Mammary epithelial cell (primary cell): ENCODE measurements at places on chromosomes 12 and 14.

DNA sequence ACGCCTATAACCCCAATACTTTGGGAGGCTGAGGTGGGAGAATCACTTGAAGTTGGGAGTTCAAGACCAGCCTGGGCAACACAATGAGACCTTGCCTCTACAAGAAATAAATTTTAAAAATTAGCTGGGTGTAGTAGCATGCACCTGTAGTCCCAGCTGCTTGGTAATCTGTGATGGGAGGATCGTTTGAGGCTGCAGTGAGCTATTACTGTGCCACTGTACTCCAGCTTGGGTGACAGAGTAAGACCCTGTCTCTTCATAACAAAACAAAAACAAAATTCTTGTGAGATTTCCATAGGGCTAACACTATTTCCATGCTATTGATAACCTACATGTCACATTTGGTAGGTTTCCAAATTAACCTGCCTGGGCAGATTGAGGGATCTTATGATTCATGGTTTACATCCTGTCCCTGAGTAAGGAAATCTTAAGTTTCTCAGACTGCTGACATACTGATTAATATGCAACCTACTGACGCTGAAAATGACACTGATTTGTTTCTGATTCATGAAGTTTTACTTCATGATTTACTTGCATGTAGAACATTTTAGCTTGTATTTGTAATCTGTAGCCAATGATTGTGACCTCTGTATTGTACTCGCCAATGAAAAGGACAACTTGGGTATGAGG lies 15.9 kb downstream of the ATP6V1D start:
- DNase-seq: peak; percentile 84

- DNase-seq: no peak
These were observed 184.7 kb upstream of the DCN start for GRCh38 chr12:91367234-91367849.

- no peak for DNase-seq
These were observed 4.4 kb upstream of the HCFC2 start for GRCh38 chr12:104059963-104060362.

- no peak for DNase-seq
These were observed at the start of gene PLEKHG7 for GRCh38 chr12:92702754-92703679. Gene PLEKHG7, plus strand, starts transcription at chr12:92702989. Its CDS starts 3,643 bp downstream, at chr12:92706632.

DNA sequence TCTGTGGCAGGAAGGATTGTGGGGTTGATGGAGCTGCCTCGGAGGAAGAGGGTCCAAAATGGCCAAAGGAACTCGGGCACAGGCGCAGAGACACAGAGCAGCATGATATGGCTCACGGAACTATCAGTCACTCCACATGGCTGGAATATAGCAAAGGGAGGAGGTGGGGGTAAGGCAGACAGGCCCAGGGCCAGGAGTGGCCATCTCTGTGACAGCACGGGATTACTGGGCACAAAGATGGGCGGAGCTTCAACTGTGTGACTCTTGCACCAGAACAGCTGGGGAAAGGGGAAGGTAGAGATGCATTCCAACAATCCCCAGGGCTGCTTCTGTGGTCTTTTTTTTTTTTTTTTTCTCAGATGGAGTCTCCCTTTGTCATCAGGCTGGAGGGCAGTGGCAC lies 24.8 kb upstream of the EML1 start:
- no peak for DNase-seq

DNA sequence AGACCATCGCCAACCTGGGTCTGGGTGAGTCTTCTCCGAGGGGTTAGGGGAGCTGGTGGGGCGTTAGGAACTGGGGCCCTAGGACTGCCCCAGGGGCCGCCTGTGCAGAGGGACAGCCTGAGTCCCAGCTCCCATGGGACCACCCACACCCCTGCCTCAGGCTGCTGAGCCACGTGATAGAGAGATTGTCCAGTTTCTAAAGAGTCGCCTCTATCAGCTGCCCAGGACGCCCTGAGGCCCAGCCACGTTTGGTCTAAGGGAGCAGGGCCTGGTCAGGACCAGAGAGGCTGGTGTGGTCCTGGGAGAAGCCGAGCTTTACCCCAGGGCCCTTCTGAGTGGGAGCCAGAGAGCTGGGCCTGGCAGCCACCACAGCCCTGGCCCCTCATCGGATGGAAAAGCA lies 107.1 kb downstream of the LGMN start:
- DNase-seq: no peak
